Activated CD8-positive, alpha-beta memory T cell treated with anti-CD3 and anti-CD28 coated beads, Interleukin-2, amount 50 U/mL, for 48 hours (primary cell): ENCODE measurements at places on chromosomes 12 and 14.

GRCh38 chr12:112543751-112544150, 125.0 kb downstream of the PTPN11 start:
- no peak for DNase-seq

DNA sequence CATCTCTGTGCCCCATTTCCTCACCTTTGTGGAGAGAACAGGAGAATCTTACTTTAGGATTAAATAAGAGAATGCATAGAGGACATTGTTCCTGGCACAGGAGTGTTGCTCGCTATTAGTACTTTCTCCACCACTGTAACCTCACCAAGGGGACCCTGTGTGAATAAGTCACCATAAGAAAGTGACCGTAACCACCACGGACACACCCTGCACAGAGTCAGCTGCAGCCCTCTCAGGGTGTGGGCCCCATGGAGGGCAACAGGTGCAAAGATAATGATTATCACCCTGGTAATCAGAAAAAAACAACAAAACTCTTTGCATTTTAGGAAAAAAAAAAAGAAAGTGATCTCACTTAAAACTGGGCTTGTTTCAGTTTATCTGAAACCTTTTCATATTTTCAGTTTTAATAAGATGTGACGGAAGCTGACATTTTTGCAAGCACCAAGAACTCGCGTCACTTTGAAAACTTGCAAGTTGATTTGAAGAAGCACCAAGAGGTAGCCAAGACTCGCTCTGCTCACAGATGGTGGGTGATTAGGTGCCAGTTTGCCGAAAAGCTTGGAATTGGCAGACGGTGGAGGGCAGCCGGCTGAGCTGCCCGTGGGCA, 87.0 kb upstream of the VRK1 start:
- DNase-seq = no peak

DNA sequence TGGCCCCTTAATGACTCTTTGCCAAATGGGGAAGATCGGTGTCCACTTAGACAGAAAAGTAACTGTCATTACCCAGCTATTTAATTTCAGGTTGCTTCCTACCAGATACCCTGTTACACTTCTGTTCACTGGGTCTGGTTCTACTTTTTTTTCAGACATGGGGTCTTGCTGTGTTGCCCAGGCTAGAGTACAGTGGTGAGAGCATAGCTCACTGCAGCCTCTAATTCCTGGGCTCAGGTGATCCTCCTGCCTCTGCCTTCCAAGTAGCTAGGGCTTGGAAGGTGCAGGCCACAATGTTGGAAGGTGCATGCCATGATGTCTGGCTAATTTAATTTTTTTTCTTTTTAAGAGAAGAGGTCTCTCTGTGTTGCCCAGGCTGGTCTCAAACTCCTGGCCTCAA, 147.0 kb upstream of the ARHGAP5 start:
- no peak for DNase-seq

- peak; percentile 81 for DNase-seq
Observed at GRCh38 chr12:3752096-3752709, 706 bp downstream of the CRACR2A start.

- DNase-seq = no peak
Observed at GRCh38 chr14:38589747-38590350, 334.0 kb upstream of the CLEC14A start.

GRCh38 chr12:116002890-116003536, 274.5 kb downstream of the MED13L start:
- DNase-seq = no peak

DNA sequence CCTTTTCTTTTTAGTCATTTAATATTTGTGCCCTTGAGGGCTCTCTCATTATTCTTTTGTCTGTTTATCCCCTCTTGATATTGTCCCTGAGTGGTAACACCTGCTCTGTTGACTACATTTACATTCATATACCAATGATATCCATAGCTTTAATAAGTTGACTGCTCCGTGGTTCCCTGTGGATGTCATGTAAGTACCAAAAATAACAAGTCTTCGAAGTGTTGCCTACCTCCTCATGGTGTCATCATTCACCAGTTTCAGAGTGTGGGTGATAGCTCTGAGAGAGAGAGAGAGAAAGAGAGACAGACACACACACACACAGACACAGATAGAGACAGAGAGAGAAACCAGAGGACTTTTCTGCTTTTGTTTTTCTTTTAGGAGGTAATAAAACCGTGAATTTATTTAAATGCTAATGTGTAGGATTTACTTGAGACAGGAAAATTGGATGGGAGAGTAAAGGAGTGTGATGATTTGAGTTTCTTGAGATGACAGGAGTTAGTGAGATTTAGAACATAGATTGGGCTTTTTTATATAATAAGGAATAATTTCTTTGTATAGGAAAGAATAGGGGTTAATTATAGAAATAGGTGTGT, 52.2 kb downstream of the PAPOLA start:
- no peak for DNase-seq

DNA sequence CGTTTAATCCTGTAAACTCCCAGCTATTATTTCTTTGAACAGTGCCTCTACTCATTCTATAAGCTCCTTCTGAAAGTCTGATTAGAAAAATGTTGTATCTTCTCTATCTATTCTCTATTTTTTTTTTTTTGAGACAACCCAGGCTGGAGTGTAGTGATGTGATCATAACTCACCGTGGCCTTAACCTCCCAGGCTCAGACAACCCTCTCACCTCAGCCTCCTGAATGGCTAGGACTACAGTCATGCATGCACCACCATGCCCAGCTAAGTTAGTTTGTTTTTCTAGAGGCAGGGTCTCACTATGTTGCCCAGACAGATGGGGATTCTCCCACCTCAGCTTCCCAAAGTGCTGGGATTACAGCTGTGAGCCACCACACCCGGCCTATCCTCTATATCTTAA, 66.6 kb downstream of the RPS6KA5 start:
- DNase-seq = no peak

- DNase-seq = no peak
Observed at GRCh38 chr12:42186793-42187192, 42.1 kb upstream of the GXYLT1 start.

- no peak for DNase-seq
Observed at GRCh38 chr14:91075553-91075952, 15.1 kb upstream of the RPS6KA5 start.

DNA sequence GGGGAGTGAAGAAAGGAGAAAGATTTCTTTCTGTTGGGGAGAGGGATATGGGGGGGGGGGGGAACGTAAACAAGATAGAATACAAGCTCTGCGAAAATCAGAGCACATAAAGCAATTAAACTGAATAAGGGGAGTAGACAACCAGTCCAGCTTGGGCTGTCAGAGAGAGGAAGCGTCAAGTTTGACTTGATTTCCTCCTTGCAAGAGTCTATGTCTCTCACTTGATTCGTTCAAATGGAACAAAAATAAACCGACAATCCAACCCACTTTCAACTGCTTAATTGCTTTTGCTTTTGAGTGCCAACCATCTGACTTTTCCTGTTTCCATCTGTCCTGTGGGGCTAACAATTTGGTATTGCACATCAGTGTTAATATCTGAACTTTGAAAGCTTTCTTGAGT, 942 bp downstream of the SYT1 start:
- DNase-seq = no peak

DNA sequence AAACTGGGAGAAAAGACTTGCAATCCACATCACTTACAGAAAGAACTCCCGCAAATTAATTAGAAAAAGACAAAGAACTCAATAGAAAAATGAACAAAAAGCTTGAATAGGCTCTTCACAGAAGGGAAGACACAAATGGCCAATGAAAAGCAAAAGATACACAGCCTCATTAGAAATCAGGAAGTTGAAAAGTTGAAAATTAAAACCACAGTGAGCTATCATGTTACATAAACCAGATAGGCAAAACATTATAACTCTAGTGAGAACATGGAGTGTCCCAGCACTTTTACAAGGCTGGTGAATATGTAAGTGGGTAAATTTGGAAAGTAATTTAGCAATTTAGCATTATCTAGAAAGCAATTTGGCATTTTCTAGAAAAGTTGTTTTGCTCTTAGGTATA, 158.4 kb upstream of the RASSF8 start:
- no peak for DNase-seq

DNA sequence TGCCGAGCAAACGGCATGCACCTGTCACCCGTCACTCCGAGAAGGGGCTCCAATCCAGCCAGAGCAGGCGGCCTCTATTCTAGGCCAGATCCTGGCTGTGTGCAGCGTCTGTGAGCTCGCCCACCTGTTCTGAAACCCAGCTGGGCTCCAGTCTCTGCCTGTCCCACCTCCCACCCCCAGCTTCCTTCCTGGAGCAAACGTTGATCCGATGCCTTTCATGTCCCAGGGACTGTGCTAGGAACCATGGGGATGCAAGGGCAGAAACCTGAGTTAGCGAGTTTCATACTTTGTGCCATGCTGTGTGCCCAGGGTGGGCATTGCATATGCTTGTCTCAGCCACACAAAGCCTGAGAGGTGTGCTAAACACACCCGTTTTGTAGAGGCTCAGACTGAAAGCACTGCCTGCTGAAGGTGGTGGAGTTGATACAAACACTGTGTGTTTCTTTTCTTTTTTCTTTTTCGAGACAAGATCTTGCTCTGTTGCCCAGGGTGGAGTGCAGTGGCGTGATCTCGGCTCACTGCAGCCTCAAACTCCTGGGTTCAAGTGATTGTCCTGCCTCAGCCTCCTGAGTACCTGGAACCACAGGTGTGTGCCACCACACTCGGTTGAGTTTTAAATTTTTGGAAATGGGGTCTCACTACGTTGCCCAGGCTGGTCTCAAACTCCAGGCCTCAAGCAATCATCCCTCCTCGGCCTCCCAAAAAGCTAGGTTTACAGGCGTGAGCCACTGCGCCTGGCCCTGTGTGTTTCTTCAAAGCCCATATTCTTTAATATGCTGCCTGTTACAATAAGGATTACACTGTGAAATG, 84.1 kb upstream of the MED13L start:
- DNase-seq = no peak

- peak; percentile 65 for DNase-seq
Observed at GRCh38 chr12:68175557-68176061, 16.1 kb upstream of the IFNG start.

DNA sequence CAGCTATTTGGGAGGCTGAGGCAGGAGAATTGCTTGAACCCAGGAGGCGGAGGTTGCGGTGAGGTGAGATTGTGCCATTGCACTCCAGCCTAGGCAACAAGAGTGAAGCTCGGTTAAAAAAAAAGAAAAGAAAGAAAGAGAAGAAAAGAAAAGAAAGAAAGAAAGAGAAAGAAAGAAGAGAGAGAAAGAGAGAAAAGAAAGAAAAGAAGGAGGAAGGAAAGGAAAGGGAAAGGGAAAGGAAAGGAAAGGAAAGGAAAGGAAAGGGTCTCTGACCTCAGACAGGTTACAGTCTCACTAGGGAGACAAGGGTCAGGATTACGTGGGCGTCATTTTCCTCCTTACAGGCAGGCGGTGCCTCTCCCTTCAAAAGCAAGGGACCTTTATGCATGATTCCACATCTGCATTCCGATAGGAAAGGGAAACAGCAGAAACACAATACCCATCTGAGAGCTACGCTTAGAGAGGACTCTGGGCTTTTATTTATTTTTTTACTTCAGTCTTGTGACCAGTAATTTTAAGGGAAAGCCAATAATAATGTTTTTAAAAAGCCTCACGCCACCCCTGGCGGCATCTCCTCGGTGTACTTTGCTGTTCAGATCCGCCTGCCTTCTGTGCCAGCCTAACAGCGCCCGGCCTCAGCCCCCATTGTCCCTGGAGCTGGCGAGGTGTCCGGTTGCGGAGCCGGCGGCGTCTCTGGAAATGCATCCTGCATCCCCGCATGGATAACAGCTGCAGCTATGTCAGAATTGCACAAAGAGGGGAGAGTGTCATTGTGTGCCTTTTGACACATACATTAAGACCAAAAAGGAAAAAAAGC, 945 bp upstream of the HIP1R start:
- no peak for DNase-seq

DNA sequence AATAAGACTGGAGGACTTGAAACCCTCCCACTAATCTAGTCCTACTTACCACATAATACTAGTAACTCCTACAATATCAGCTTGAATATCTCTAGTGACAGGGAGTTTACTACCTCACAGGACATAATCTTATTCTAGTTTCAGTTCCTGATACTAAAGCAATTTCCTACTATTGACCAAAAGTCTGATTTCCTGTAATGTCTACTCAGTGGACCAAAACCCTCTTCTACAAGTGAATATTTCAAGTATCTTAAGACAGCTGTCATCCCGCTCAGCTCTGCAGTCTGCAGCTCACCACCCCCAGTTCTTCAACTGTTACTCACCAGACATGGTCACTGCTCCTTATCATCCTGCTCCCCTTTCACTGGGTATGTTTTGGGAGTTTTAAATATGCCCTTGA, 70.8 kb upstream of the TMCC3 start:
- DNase-seq = no peak
